Kidney tubule cell (primary cell): ENCODE measurements at places on chromosomes 12 and 14.

DNA sequence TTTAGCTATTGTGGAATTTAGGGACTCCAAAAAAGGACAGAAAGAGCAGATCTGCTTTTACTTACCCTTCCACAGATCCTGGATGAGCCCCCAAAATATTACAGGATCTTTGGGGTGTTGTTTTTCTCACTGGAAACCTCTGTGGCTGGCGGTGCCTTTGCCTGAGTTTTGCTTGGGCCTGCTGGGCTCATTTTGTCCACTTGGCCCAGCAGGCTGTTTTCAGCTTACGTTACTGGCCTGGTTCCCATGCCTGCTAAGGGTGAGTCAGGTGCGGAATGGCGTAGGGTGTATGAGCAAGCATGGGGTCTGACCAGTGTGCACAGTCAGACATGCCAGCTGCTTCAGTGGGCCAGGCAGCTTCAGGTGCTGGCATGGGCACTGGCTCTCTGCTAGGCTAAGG, 45.8 kb downstream of the HSD17B6 start:
- no peak for DNase-seq

- DNase-seq: no peak
Observed at GRCh38 chr14:61602003-61602732, 93.1 kb upstream of the HIF1A start.

GRCh38 chr12:98227162-98227561, 288.2 kb upstream of the TMPO start:
- peak; percentile 12 for DNase-seq

- DNase-seq: peak; percentile 12
Observed at GRCh38 chr14:31122098-31122611, 85.4 kb downstream of the HECTD1 start.

DNA sequence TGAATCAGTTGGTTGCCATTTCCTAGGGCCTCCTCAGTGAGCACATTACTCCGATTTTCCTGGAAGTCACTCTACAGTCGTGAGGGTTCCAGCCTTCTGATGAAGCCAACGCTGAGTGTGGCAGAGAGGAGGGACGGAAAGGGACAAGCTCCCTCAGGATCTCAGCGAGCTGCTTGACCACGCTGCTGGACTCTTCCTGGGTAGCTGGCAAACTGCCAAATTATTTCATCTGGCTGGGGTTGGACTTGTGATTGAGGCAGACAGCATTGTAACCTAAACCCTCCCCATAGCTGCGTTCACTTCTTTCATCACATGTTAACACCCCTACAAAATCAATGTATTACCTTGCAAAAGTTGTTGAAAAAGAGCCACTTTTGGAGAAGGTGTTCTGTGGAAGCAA, 69.6 kb upstream of the CHST11 start:
- DNase-seq: peak; percentile 37
